ENCODE measurements at places on chromosomes 3 and 15.

- no peak for DNase-seq
Measured at GRCh38 chr3:12750658-12751071, 8.4 kb downstream of the TMEM40 start.

GRCh38 chr3:134904776-134905646 is 110.0 kb downstream of the EPHB1 start:
- DNase-seq, result peak; percentile 22

DNA sequence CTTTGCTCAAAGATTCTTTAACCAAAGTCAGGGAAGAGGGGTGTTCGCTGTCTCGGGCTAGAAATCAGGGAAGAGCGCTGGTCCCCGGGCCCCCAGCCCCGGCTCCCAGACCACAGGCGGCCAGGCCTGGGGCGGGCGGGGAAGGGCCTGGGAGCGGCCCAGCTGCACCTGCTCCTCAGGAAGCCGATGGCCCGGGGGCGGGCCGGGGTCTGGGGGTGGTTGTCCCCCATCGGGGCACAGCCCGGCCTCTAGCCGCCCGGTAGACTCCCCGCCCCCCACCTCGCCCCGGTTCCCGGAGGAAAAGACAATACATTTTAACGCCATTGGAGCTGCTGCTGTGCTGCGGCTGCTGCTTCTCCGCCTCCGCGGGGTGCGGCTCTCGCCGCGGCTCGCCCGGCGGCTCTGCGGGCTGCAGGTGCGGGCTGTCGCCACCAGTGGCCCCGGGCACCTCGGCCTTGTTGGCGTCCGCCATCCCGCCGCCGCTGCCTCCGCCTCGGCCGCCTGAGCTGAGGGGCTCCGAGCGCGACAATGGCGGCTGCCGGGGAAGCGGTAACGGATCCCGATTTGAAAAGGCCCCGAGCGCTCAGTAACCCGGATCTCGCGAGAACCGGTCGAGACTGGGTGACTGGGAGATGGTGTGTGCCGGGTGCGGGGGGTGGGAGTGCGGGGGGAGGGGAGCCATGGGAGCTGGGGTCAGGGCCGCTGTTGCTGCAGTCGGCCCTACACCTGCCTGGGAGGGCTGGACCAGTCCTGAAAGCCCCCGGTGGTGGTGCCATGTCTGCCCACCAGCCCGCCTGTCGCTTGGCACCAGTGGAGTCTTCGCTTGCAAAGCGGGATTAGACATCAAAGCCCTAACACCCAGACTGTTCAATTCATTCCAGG is at the start of gene MYEF2:
TSS of gene MYEF2 (minus strand) at position 530 of the 882 bp plus-strand sequence. CDS start at position 472, 58 bp downstream.
- DNase-seq, result peak; percentile 19

- no peak for DNase-seq
Measured at GRCh38 chr15:80188251-80188650, 35.5 kb downstream of the FAH start.
